ENCODE measurements at places on chromosomes 13 and 19.

DNA sequence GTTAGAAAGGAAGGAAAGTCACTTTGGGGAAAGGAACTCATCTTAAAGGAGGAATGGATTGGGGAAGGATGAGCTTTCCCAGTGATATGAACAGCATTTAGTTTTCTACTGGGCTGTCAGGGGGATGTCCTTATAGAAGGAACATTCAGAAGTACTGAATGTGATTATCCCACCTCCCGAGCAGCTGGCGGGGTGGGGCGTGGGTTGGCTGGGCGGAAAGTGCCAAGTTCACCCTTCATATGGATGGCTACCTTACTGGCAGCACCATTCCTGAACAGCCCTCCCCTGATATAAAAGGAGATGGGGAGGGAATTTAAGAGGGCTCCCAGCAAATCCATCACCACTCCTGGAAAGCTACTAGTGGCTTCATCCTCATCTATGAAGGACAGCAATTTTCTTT is 190.7 kb downstream of the DNAJC15 start:
- DNase-seq: no peak

DNA sequence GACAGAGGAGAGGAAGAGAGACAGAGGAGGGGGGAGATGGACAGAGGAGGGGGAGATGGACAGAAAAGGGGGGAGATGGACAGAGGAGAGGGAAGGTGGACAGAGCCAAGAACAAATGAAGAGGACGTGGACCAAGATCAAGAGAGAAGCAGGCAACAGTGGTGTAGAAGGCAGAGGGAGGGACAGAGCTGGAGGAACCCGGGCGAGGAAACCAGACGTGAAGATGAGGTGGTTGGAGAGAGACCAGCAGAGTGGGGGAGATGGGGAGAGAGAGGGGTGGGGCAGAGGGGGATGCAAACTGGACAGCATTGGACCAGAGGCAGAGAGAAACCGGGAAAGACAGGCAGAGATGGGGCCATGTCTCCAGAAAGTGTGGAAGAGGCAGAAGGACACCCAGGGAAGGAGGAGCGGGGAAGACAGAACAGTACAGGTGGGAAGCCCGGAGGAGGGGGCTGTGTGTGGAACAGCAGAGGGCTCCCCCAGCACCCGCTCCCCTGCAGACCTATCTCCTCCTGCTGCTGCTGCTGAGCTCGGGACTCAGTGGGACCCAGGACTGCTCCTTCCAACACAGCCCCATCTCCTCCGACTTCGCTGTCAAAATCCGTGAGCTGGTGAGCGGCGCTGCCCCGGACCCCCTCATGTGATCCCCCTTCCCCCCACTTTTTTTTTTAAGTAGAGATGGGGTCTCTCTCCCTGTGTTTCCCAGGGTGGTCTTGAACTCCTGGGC is 1.3 kb downstream of the FLT3LG start:
- DNase-seq: no peak

DNA sequence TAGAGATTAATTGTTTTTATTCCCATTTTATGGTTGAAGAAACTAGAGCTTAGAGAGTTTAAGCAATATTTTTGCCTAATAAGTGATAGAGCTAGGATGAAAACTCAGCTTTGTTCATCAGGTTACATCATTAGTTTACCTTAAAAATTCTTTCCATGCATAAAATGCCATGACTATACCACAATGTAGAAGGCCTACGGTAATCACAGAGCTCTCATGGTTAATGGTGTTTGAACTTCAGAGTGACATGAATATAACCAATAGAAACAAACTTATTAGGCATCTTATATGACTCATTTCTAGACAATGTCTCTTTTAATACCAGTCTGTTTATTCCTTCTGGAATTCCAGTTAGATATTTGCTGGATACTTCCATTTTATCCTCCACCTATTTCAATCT is 78.5 kb downstream of the FGF9 start:
- DNase-seq: no peak

- no peak for DNase-seq
Measured at GRCh38 chr13:45702088-45702487, at the start of gene CBY2. Gene CBY2, plus strand, starts transcription at chr13:45702320. Its CDS starts 71 bp downstream, at chr13:45702391.

DNA sequence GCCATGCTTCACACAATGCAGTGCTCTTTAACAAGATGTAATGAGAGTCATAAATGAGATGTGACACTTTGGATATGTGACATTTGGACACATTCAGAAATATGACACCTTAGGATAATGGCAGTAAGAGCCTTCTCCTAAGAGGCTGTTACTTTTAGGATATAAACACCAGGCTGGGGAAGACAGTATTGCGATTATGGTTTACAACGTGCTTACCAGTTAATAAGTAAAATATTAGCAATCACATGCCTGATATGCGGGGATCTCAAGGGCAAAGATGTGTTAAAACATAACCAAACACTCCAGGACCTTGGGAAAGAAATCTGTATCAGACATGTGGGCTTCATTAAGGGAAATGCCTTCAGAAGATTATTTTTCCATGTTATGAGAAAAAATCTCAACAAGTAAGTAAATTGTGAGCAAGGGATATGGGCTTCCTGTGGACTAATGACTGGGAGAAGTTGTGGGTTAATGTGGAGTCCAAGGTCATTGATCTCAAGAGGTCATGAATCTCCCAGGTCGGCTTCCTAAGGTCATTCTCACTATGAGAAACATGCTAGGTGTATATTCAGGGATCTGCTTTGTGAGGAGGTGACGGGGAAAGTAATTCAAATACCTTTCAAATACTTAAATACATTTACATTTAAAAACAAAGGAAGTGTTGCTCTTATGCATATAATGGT is 105.3 kb downstream of the STARD13 start:
- no peak for DNase-seq

DNA sequence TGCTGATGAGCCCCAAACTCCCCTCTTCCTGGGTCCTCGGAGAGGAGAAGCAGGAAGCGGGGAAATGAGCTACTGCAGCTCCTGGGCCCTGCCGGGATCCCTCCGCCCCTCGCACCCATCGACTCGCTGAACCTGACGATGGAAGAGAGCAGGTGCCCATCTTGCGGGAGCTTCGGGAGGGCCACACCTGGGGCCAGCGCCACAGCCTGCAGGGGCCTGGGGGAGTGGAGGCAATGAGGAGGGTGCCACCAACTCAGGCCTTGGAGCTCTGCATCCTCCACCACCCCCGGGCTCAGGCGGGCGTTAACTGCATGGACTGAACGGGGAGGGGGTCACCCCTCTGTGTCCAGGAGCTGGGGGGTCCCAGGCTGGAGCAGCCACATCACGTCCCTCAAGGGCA is 8.3 kb downstream of the TCF3 start:
- DNase-seq: no peak

- DNase-seq: no peak
Measured at GRCh38 chr19:35991731-35992450, 3.1 kb upstream of the SDHAF1 start.

- no peak for DNase-seq
Measured at GRCh38 chr13:24865163-24865953, 101.4 kb downstream of the RNF17 start.

DNA sequence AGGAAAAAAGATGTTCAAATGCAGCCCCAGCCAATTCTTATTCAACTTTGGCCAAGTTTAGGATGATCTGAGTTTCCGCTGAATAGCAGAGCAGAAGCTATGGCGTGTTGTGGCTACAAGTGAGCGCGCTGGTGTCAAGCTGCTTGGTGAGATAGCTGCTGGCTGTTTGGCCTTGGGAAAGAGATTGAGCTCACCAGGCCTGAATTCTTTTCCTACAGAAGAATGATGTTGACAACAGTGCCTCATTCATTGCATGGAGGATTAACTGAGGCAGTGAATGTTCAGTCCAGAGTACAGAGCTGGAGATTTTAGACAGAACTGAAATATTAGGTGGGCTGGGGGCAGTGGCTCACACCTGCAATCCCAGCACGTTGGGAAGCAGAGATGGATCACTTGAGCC is 31.5 kb upstream of the MAP3K10 start:
- DNase-seq: no peak

GRCh38 chr19:46022431-46023310 is at the start of gene PGLYRP1:
Gene PGLYRP1, minus strand, starts transcription at chr19:46023053. Its CDS starts 32 bp downstream, at chr19:46023021.
- DNase-seq: no peak

- peak; percentile 71 for DNase-seq
Measured at GRCh38 chr19:57708641-57709361, at the start of gene ZNF154. Gene ZNF154, minus strand, starts transcription at chr19:57709204. Its CDS starts 233 bp downstream, at chr19:57708971.

GRCh38 chr13:46170687-46171086 is 11.3 kb downstream of the LCP1 start:
- peak; percentile 15 for DNase-seq

- peak; percentile 33 for DNase-seq
Measured at GRCh38 chr19:38852231-38853044, 2.7 kb upstream of the HNRNPL start.

DNA sequence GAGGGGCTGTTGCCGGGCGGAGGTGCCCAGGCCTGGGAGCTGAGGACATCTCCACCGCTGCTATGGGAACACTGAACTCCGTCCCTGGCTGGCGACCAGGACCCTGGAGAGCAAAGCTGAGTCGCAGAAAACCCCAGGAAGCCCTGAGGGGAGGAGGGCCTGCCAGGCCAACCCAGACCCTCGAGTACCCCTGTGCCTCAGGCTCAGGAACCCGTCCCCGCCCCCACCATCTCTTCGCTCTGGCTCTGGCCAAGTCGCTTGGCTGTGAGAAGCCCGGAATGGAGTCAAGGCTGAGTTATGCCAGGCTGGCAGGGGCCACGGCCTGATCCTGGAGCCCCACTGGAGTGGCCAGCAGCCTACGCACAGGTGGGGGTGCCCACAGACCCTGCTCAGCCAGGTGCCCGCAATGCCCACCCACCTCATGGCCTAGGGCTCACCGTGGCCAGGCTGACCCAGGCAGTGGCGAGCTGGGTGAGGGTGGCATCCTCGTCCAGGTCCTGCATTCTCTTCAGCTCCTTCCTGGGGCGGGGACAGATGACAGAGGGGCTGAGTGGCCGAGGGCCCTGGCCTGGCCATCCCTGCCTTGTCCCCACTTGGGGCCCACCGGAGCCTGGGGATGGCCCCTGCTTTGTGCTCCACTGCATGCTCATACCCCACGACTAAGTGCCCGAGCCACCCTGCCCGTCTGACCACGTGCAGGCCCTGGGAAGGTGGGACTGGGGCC is 8.5 kb upstream of the CERS1 start:
- DNase-seq: no peak

DNA sequence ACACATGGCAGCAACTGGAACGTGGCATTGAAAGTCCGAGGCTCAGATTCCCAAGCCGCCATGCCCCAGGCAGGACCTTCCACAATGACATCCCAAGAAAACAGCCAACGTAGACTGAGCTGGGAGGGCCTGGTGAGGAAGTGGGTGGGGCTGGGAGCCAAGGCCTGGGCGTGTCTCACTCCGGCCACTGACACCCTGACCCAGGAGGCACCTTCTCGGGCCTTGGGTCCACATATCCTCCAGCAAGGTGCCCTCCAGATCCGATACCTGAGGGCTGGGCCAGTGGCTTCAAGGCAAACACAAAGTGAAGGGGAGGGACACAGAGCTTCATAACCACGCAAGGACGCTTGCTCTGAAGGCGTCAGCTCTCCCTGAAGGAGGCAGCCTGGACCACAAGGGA is 43.0 kb downstream of the RAB20 start:
- no peak for DNase-seq

GRCh38 chr13:39777527-39778061 is 122.1 kb downstream of the COG6 start:
- DNase-seq: no peak

GRCh38 chr19:48419158-48419920 is 25.9 kb downstream of the GRIN2D start:
- peak; percentile 67 for DNase-seq

GRCh38 chr19:28868836-28869235 is 344.1 kb downstream of the UQCRFS1 start:
- no peak for DNase-seq

- DNase-seq: no peak
Measured at GRCh38 chr19:12623361-12624031, 12.8 kb downstream of the ZNF791 start.

- no peak for DNase-seq
Measured at GRCh38 chr13:23991119-23991518, 93.8 kb upstream of the C1QTNF9B start.

DNA sequence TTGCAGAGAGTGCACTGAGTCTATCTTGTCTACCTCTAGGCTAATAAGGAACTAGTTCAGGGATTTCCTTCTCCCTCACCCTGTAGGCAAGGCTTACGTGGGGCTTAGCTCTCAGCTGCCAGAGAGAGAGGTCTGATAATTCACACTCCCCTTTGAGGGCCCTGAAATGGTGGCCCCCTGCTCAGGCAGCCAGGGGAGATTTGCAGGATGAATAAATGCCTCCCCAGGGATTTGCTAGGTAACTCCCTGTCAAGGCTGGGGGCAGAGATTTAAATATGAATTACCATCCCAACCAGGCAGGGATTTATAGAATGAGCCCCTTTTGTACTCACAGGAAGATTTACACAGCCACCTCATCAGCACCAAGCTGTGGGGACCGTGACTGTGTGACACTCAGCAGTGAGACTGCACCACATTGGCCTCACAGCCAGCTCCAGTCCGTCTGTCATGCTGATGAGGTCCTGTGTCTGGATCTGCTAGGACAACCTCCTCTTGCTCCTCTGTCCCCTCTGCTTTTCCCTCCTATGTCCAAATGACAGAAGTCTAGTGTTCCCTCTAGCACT is 73.4 kb downstream of the CBY2 start:
- DNase-seq: no peak

DNA sequence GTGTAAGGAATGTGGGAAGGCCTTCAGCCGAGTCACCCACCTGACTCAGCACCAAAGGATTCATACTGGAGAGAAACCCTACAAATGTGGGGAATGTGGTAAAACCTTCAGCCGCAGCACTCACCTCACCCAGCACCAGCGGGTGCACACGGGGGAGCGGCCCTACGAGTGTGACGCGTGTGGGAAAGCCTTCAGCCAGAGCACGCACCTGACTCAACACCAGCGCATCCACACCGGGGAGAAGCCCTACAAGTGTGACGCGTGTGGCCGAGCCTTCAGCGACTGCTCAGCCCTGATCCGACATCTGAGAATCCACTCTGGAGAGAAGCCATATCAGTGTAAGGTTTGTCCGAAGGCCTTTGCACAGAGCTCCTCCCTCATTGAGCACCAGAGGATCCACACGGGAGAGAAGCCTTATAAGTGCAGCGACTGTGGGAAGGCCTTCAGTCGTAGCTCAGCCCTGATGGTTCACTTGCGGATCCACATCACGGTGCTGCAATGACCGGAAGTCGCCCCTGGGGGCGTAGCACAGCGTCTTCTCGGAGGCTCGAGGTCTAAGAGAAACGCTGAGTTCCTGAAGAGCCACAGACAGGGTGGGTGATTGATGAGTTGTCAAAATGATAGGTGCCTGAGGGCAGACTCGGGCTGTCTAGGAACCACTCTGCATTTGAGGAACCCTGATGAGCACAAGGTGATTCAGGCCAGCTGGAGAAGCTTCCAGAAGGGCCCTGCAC is 12.2 kb downstream of the ZSCAN22 start:
- DNase-seq: peak; percentile 63

DNA sequence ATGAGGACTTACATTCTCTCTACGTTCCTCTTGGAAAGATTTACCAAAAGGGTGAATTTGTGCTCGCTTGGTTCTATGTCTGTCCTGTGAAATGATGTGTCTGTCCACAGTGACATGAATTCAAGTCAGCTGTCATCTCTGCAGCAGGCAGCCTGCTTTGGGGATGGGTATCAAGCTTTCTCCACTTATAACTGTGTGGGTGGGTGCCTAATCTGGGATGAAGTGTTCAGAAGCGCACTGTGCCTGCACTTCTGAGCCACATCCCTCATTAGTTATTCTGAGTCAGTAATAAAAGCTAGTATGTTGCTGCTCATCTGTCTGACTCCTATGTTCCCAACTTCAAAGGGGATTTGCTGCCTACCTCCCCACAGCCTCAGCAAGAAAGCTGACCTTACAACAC is 86.1 kb upstream of the TUBA3C start:
- no peak for DNase-seq
